Activated CD8-positive, alpha-beta memory T cell treated with anti-CD3 and anti-CD28 coated beads for 1 hour (primary cell): ENCODE measurements at places on chromosomes 4 and X.

DNA sequence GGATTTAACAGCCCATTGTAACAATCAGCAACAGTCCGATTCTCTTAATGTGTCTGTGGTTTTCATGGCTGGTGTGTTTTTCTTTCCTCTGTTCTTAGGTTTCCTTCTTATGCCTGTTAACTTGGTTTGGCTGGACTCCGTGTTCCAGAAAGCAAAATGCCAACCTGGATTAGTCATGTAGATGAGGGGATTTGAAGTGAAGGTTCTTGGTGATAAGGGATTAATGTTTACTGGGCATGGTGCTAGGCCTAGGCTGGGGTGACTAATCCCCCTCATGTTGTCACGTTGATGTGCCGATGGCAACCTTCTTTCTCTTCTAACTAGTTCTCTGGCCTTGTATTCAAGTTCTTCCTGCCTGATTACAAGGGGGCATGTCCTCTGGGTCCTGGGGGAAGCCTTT lies 85.9 kb downstream of the REPS2 start:
- no peak for DNase-seq

DNA sequence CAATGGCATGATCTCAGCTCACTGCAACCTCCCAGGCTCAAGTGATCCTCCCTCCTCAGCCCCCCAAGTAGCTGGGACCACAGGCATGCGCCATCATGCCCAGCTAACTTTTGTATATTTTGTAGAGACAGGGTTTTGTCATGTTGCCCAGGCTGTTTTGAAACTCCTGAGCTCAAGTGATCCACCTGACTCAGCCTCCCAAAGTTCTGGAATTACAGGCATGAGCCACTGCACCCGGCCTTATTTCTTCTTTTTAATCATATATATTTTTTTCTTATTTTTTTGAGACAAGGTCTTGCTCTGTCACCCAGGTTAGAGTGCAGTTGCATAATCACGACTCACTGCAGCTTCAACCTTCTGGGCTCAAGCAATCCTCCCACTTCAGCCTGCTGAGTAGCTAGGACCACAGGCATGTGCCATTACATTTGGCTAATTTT lies 184.0 kb downstream of the TSPAN5 start:
- DNase-seq: no peak

- no peak for DNase-seq
These were observed 106.4 kb upstream of the FTHL17 start for GRCh38 chrX:31178064-31178768.

GRCh38 chr4:306551-306961 lies 1.3 kb upstream of the ZNF732 start:
- DNase-seq: no peak

DNA sequence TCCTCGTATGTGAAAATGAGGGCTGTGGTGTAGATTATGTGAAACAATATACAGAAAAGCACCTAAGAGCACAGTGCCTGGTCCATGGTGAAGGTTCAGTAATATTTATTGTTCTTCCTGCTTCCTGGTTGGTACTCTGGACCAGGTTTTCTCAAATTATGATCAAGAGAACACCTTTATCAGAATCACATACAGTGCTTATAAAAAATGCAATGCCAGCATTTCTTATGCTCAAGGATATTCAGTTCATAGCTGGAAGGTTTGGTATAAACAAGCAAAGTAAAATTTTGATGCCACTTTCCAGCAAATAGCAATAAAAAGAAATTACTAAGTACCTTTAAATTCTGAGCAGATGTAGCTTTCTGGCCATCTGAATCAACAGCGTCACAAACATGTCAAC lies 1412.4 kb downstream of the RPA4 start:
- no peak for DNase-seq

- no peak for DNase-seq
These were observed 23.5 kb downstream of the PDGFC start for GRCh38 chr4:156948133-156948532.

GRCh38 chr4:161948026-161948770 lies 215.6 kb downstream of the FSTL5 start:
- DNase-seq: no peak

- no peak for DNase-seq
These were observed 10.5 kb downstream of the TEX13B start for GRCh38 chrX:107971636-107972035.

- DNase-seq: no peak
These were observed 753.6 kb downstream of the RAPGEF2 start for GRCh38 chr4:159856451-159856850.

DNA sequence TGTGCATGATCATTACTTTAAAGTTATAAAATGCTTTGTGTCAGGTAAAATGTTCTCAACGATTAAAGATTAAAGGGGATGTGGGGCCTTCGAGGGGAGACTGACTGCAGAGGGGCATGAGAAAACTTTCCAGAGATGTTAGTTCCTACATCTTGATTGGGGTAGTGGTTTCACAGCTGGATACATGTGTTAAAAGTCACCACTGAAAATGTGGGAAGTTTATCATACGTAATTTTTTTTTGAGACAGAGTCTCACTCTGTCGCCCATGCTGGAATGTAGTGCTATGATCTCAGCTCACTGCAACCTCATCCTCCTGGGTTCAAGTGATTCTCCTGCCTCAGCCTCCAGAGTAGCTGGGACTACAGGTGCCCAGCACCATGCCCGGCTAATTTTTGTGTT lies 79.5 kb downstream of the RBM47 start:
- no peak for DNase-seq

GRCh38 chr4:30716681-30717207 lies 3.4 kb upstream of the PCDH7 start:
- DNase-seq: no peak

DNA sequence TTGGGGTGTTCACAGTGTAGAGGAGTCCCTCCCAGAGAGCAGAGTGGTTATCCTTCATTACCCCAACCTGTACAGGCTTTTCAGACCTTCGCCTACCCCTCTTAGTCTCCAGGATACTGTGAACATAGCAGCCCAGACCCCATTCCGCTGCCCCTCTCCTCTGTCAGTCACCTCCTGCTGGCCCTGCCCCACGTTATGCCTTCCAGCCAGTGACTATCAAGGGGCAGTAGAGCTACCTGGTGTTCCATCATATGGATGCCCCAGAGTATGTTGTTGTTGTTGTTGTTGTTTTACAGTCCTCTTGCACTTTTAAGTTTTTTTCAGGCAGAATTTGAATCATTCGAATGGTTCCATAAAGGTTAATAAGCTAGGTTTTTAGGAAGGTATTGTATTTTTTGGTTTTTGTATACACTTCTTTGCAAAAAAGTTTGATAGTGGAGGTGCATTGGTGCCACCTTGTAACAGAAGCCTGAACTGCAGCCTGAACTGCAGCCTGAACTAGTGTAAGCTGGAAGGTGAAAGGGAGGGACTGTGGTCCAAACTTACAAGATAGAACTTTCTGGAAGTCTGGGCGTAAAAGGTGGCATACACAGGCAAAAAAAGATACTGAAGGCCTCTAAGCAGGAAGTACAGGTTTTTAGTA lies 101.4 kb upstream of the RAB40AL start:
- DNase-seq: no peak
